ENCODE measurements at places on chromosomes 1 and 21.

DNA sequence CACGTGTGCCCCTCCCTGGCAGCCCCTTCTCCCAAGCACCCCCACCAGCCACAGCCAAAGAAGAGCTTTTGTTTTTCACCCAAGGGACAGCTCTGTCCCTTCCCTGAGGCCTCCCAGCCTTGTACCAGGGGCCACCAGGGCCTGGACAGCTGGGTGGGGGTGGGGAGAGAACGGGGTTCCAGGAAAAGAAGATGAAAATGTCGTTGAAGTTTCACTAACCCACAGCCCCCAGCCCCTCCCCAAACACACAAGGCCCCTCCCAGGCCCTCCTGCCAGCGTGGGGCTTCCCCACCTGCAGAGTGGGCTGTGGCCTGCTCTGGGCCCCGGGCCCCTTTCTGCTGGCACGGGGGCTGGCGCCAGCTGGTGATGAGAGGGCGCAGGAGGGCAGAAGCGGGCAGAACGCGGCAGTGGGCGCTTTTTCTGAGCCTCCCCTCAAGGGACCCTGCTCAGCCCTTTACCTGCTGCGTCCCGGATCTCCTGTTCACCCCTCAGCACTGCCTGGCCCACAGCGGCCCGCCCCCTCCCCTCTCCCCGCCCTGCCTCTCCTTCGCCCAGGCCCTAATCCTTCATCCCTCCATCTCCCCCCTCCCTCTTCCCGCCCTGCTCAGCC lies 5.5 kb upstream of the ANKRD65 start:
- no peak for DNase-seq

GRCh38 chr1:9038338-9038650 lies 12.1 kb upstream of the SLC2A7 start:
- DNase-seq = peak; percentile 17

DNA sequence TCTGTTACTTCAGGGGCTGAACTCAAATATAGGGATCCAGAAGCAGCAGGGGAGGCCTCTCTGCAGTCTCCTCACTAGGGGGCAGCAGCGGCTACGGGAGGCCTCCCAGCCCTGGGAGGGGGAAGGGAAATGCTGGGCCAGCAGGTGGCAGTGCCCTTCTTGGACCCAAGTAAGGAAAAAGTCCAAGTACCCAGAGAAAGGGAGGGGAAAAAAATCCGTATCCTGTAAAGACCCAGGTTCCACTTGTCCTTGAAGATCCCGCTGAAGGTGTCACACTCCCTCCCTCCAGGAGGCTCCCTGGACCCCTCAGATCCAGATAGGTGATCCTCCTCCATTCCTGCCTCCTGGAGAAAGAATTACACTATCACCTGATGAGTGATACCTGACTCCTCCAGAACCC lies 14.1 kb upstream of the NUAK2 start:
- peak; percentile 63 for DNase-seq

GRCh38 chr1:47679301-47679791 lies 241.5 kb downstream of the FOXD2 start:
- DNase-seq = no peak

GRCh38 chr1:210692796-210693195 lies 364.1 kb downstream of the HHAT start:
- no peak for DNase-seq

GRCh38 chr1:66350001-66350547 lies 183.9 kb upstream of the SGIP1 start:
- DNase-seq = no peak

GRCh38 chr1:6082430-6082971 lies 36.8 kb downstream of the KCNAB2 start:
- no peak for DNase-seq

- DNase-seq = no peak
These were observed 43.4 kb downstream of the FHAD1 start for GRCh38 chr1:15290382-15290781.

DNA sequence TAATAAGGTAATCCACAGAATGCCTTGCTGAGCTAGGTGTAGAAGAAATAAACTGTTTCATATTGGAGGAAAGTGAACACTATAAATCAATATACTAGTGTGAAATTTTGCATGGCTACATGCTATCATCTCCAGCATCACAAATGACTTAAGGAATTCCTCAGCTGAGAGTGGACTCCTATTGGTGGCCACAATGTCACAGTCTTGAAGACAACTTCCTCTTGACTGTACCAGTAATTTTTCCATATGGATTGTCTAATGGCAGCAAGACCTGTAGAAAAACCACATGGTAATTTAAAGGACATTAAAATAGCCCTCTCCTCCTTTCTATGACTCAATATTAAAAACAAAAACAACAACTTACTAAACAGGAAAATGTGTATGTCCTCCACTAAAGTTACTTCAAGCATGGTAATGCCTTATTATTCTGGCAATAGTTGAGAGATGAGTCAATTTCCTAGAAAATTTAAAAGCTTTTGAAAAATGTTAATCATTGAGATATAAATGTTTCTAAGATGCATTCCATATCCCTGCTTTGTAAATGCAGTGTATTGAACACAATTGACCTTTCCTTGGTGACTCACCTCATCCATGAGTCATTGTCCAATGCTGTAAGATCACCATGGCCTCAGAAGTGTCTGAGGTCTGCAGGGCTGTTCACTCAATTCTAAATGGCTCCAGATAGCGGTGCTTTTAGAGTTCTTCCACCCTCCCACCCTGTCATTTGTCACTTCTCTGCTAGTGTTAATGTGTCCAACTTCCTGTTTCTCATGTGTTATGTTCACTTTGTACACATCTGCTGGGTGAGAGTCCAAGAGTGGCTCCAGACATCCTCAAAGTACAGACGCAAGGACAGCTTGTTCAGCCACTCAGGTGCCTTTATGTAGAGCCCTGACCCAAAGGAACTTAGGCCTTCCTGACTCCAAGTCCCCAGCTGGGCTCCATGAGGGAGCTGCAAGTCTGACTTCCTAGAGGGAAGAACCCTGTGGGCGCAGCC lies 32.8 kb upstream of the DNASE2B start:
- DNase-seq = peak; percentile 93

DNA sequence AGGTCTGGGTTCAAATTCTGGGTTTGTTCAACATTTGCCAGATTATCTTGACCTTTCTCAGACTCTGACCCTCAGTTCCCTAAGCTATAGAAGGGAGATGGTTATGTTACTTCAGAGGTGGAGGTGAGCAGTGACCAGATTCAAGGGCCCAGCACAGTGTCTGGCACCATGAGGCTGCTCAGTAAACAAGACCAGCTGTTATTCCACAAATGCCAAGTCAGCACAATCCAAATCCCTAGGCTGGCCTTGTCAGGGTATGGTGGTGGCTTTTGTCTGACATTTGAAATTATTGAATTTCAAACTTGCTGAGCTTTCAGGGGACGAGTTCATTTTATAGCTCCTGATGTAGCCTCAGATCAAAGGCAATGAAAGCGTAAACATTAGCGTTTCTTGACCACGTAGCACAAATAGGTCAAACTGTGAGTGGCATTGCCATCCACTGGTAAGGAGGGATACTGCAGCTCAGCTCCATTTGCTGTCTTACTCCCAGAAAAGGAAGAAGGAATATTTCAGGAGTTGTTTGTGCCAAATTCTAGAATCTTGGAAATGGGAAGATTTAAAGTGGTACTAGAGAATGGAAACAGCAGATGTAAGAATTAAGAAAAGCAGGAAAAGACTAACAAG lies 94.3 kb upstream of the EDN2 start:
- DNase-seq = no peak

DNA sequence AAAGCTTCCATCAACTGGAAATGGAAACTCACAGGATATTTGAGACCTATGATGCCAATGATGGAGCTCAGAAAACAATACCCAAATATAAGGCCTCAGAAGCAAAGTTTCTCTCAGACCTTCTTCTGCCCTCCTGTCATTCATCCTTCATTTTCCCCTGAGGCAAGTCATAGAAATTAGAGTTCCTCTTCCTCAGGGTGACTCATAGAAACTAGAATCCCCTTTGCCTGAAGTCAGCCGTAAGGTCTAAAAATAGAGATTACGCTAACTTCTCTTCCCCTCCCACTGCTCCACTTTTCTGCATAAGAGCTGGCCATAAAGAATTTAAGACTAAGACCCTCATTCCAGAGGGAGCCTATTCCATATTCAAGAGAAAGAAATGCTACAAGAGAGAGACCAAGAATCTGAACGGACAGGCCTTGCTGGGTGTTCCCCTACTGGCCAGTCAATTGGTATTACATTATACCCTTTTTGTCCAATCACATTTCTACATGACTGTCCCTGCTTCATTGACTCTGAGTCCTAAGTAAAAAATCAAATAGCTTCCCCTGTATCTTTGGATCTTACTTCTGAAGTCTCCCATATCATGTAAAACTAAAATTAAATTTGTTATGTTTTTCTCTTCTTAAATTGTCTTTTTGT lies 994.9 kb downstream of the ADGRL2 start:
- no peak for DNase-seq

DNA sequence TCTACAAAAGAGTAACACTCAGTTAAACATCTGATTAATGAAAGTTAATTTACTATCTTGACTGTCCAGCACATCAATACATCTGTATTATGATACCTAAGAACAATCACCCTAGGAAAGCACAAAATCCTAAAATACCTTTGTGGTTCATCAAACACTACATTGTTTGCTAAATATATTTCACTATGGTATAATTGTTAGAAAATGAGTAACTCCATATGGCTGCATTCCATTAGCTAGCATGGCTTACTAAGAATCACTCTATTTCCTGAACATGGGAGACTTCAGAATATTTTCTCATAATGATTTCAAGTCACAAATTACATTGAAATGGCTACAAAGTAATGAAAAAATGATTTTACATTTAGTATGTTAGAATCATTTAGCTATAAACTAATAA lies 12.5 kb downstream of the TRMT1L start:
- peak; percentile 48 for DNase-seq

DNA sequence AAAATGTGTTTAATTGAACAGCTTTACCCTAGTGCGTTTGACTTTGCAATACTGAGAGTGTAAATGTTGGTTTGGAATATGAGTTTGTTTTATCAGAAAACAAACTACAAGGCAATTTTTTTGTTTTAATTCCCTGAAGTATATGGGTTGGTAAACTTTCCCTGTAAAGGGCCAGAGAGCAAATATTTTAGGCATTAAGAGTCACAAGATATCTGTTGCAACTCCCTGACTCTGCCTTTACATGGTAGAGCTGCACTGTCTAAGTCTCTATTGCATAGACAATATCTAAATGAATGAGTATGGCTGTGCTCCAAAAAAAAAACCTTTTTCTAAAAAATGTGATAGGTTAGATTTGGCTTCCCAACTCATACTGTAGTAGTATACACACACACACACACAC lies 115.1 kb upstream of the PBX1 start:
- DNase-seq = no peak

DNA sequence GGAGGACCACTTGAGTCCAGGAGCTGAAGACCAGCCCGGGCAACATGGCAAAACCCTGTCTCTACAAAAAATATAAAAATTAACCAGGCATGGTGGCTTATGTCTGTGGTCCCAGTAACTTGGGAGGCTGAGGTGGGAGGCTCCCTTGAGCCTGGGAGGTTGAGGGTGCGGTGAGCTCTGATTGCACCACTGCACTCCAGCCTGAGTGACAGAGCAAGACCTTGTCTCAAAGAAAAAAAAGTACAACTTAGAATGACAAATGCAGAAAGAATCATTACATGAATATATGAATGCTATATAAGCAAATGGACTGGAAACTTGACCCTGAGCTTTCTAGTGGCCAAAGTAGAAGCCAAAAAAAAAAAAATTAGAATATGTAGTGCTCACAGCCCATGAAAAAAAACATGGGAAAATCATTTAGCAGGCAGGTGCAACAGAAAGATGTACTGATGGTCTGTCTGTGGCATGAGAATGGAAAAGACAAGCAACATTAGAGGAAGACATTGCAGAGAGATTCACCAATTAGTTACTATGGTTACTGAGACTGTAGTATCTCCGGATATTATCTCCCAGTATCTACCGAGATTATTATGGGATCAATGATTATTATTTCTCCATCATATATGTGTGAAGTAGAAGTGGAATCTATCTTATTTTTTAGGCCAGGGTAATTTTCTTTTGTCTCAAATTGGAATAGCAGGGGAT lies 19.2 kb downstream of the ELAPOR1 start:
- no peak for DNase-seq

- DNase-seq = no peak
These were observed 83.5 kb downstream of the BEND5 start for GRCh38 chr1:48693180-48693579.

DNA sequence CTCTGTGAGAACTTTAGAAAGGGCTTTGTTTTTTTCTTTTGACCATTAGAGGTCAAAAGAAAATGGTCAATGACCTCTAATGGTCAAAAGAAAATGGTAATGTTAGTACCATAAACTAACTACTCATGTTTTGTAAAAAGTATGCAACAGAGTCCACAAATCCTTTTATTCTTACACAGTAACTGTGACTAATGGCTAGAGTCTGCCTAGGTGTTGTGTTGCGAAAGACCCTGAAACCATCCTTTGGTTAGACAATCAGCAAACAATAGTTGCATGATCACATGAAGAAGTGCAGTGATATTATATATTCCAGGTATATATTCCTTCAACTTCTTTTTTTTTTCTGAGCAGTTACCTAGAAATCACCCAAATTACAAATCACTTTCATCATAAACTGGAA lies 40.9 kb downstream of the NEGR1 start:
- peak; percentile 60 for DNase-seq

GRCh38 chr1:230333590-230334446 lies 92.3 kb downstream of the PGBD5 start:
- DNase-seq = no peak

GRCh38 chr1:184393962-184394361 lies 7.1 kb downstream of the C1orf21 start:
- DNase-seq = no peak

- DNase-seq = no peak
These were observed 74.0 kb upstream of the EXO1 start for GRCh38 chr1:241773991-241774390.

Measured in foreskin keratinocyte (primary cell).